ENCODE measurements at places on chromosomes 12 and 14.
A peak's percentile ranks its signal among the peaks of the same experiment; 100 is the strongest.

GRCh38 chr14:104307246-104307626 lies 168.8 kb downstream of the KIF26A start:
- DNase-seq: no peak

DNA sequence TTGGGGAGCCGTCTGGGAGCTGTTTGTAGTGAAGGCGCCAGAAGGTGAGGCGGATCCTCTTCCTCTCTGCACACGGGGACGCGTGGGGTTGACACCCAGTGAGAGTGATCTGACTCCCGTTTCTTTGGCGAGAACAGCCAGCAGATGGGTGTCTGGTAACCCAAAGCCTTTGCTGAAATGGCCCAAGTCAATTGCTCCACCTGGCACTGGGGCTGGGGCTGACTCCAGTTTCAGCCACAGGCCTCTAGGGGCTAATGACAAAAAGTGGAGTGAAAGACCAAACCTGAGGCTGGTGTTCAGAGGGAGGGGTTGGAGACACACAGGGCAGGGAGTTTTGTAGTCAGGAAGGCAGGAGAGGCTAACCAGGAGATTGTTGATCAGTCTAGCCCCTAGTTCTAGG lies 87.0 kb downstream of the FRMD6 start:
- DNase-seq: no peak

- no peak for DNase-seq
Measured at GRCh38 chr12:65189028-65189718, 19.8 kb downstream of the LEMD3 start.

GRCh38 chr12:92421701-92422100 lies 276.1 kb upstream of the BTG1 start:
- peak; percentile 59 for DNase-seq

GRCh38 chr12:115267464-115267863 lies 583.5 kb upstream of the TBX3 start:
- no peak for DNase-seq

- no peak for DNase-seq
Measured at GRCh38 chr14:77296155-77296554, 24.5 kb downstream of the POMT2 start.

DNA sequence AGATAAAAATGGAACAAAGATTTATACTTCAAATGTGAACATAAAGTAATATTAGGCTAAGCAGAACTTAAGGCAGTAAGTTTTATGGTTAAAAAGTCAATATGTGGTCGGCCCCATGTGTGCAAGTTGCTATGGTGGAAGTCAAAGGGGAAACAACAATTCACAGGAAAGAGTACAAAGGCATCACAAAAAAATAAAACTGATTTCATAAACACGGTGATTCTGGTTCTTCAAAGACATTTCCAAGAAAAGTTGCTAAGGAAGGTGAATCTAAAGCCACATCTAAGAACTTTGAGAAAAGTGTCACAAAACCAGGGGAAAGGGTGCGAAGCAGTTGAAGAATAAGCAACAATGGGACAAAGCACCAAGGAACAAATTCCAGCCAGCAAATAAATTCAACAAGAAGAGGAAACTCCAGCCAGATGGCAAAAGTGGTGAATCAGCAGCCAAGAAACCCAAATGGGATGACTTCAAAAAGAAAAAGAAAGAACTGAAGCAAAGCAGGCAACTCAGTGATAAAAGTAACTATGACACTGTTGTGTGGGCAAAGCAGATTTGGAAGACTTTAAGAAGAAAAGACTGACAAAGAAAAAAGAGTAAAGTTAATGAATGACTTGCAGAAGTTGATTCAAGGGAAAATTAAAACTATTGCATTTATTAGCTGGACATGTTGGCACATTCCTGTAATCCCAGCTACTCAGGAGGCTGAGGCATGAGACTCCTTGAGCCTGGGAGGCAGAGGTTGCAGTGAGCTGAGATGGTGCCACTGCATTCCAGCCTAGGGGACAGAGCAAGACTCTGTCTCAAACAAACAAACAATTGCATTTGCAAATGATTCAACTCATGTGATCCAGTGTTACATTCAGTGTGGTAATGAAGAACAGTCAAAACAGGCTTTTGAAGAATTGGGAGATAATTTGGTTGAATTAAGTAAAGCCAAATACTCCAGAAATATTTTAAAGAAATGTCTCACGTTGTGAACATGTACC lies 19.5 kb downstream of the PTGDR start:
- DNase-seq: no peak

DNA sequence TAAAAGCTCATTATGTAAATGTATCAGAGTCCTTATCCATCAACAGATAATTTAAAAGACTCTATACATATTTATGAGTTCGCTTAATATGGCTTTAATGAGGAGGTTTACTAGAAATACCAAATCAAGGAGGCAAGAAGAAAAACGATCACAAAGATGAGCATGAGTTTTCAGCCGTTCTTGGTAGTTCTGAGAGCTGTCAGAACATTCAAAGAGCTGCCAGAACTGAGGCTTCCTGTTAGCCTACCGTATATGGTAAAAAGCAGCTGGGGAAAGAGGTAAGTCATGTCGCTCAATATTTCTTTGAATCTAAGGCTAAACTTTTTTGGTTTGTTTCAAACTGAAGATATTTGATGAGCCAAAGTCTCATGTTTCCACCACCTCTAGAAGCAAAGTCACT lies 115.3 kb upstream of the PLXNC1 start:
- DNase-seq: no peak

GRCh38 chr14:77794357-77794756 lies 5.6 kb upstream of the ADCK1 start:
- no peak for DNase-seq

DNA sequence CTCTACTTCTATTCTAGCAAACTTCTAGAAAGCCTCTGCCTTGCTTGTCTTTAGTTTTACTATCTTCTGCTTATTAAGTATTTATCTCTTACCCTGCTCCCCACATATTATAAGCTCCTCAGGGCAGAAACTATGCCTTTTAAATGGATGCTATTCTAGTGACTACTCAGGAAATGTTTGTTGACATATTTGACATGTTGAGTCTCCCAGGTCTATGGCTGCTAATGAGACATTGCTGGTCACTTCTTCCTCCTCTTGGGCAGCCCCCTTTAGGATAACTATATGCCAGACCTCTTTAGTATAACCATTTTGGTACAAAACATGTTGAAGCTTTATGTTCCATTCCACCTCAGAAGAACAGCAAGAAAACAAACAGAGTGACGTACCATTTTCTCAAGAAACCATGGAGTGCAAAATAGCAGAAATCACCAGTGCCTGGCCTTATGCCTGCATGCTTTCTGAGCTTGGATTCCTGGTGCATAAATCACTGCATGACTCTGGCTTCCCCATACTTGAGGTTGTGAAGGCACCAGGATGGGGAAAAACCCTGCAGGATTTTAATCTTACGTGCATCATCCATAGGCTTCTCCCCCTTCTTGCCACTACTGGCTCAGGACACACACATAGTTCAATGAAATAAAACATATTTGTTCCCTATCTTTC lies 202.6 kb downstream of the TMX1 start:
- peak; percentile 99 for DNase-seq

- DNase-seq: no peak
Measured at GRCh38 chr14:91142214-91142668, 28.4 kb downstream of the DGLUCY start.

- DNase-seq: no peak
Measured at GRCh38 chr12:97316321-97316720, 146.3 kb upstream of the RMST start.

DNA sequence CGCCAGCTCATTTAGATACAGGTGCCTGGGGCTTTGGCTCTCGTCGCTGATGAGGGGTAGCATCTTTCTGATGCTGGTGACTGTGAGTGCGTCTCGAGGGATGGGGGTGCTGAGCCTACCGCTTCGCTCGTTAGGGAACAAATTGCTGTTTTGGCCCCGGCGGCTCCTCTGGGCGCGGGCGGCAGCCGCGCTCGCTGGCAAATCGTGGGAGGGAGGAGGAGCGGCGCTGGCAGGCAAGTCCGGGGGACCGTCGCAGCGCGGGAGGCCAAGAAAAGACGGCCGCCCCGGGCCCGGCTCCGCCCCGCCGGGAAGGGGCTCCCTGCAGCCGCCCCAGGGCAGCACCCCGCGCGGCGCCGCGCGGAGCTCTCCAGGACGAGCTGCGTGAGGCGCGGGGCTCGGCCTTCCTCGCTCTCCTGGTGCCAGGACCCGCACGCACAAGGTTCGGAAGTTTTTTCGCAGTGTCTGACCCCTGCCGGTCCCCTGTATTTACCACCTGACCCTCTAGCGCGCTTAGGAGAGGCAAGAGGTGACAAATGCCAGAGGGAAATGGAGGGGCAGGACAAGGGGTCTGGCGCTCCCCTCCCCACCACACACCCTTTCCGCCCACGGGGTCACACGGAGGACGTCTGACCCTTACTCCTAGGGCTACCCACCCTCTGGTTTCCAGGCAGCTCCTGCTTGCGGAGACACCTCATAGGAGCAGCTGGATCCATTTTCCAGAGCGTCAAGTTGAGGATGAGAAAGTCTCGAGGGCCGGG lies 899 bp upstream of the KCNH3 start:
- DNase-seq: no peak

DNA sequence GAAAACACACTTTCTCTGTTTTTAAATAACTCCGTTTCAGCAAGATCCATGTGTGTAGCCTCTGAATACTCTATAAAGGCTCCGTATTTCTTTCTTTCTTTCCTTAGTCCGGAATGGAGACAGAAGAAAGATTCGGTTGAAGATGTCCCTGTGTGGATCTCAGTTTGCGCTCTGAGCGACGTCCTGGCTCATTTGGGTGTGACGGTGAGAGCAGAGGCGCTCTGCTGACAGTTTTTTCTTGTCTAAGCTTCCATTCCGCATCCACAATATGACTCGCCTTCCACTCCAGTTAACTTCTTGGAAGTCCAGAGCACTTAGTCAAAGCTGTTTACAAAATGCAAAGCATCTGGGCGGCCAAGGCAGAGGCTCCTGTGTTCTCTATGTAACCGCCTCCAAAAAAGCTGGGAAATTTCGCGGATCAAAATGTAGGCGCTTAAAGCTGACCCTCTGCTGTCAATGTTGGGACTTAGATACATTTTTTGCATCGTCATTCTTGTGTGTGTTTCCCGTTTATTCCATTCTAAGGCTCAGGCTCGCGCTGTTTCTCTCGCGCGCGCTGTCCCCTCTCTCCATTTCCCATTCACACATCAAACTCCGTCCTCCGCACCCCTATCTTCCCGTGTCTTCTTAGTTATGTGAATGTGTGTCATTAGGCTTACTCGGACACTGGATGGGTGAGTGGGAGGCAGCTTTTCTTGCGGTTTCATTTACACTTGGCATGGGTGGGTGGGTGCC lies 880 bp upstream of the FLRT2 start:
- no peak for DNase-seq

GRCh38 chr12:113194971-113195391 lies 9.5 kb downstream of the RITA1 start:
- DNase-seq: no peak

DNA sequence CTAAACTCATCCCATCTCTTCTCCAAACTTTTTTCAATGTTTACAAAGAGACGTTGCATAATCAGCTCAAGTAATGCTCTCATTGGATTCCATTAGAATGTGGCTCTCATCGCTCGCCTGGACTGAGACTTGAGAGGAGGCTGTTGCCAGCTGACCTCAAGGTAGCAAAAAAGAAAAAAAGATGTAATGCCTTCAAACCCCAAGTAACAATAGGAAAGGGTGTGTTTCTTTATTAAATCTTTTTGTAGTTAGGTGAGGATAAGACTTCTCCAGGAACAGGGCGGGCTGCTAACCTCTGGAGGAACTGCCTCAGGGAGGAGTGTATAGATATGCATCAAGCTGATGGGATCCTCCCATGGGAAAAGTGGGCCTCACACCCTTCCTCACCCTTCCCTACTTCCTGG lies 956 bp upstream of the PTHLH start:
- peak; percentile 90 for DNase-seq

GRCh38 chr12:24797901-24798300 lies 151.0 kb downstream of the BCAT1 start:
- DNase-seq: no peak

GRCh38 chr12:26239122-26239851 lies 43.9 kb downstream of the SSPN start:
- DNase-seq: peak; percentile 84

DNA sequence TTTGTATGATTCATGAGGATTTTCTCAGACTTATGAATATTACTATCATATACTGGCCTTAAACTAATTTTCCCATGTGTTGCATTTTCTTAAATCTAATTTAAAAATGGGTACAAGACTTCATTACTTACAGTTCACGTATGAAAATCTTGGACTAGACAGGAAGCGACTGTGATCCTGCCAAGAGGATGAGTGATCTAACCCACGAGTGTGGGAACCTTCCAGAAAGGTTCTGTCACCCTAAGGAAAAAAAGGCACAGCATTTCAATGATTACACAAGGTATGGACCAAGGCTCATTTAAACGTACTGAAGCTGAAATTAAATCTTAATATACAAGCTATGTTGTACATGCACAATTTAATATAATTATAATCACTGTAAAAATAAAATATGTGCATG lies 293.5 kb upstream of the DIO2 start:
- no peak for DNase-seq

- no peak for DNase-seq
Measured at GRCh38 chr14:96851694-96852381, 54.7 kb downstream of the VRK1 start.

GRCh38 chr14:74952180-74952665 lies 3.2 kb downstream of the PGF start:
- DNase-seq: no peak

DNA sequence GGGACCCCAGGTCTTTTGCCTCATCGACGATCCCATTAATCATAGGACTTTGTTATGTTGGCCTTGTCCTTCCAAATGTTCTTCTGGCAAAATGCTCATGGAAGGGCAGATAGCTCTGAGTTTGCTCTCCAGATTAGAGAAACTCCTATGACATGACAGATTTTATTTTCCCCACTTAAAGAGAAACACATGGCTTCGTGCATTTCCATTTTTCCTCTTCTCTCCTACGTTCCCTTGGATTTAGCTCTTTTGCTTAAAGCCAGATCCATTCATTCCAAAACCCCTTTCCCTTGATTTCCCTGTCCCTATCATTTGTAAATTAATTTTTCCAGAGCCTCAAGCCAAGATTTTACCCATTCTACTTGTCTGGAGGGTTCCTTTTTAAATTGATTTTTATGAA lies 2.9 kb downstream of the PRIMA1 start:
- no peak for DNase-seq

DNA sequence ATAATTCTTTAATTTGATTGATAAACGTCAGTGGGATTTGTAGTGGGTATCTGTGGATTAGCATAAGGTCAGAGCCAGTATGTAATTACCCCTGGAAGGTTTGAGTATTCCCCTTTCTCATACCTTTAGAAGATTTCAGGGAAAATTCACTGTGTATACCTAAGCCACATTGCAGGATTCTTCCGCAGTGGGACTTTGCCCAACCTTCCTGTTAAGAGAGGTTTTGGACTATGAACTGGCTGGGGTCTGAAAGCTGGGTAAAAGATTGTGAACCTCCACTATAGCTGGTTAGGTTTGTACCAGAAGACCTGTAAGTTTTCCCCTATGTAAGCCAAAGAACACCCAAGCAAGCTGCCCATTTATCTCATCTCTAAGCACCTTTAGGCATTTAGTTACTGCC lies 150.2 kb downstream of the TTC6 start:
- DNase-seq: no peak

DNA sequence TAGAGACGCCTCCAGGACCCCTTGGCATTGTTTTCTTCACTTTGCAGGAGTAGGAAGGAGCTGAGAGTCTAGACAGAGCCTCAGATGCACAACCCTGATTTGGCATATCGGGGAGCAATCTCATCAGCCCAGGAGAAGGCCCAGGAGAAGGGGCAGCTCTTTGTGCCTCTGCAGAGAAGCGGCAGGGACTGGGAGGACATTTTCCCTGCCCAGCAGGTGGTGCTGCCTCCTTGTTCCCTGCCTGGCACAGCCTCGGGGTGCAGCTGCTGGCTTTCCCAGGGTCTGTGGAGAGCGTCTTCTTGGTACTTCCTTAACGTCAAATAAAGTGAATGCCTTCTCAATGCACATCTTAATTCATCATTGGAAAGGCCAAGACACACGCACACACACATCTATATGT lies 419.5 kb downstream of the TMEM121 start:
- no peak for DNase-seq

All from foreskin keratinocyte (primary cell).